ENCODE measurements at places on chromosomes 16 and 17.

GRCh38 chr17:2215616-2216364 lies 87.8 kb downstream of the SMG6 start:
- DNase-seq: peak; percentile 63

DNA sequence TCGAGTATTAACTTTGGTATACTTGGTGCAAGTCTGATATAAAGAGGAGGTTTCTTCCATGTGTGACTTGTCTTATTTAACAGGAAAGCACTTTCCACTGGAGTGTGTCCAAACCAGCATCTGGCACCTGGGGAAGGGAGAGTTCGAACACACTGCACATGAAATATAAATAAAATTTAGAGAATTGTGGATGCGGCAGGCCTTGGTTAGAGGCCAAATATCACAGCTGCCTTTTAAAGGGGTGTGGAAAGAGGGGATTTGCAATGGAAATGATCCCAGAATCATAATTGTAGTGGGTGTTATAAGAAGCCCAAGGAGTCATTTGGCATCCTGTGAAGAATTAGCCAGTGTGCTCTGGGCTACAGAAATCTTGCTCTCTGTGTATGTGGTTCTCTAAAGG lies 4.3 kb upstream of the NXN start:
- no peak for DNase-seq

DNA sequence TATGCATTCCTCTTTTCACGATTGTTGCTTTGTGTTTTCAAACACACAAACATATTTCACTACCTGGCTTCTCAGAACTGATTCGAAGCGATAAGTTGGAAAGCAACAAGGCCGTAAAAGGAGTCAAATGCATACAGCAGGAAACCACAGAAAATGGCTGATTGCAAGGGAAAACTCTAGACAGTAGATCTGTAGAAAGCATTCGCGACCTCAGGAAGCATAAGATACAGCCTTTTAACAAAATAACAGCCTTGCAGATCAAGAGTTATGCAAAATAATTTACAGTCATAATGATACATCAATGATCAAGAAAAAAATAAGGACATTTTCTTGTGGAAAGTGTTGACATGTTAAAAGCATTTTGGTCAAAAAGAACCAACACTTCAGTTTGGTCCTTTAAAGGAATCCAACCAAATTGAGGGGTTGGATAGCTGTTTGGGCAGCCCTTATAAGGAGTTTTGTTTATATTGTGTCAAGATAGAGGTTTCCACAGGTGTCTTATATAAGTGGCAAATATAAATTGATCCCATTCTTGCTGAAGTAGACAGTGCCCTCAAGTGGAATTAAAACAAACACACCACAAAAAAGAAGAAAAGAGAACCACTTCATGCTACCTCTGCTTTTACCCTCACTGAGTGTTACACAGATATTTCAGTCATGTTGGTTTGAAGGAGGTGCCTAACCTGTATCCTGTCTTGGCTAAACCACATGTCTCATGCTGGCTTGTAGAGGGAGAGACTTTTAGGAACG lies 5.5 kb downstream of the CYLD start:
- DNase-seq: no peak

- no peak for DNase-seq
These were observed 206.8 kb upstream of the SDK2 start for GRCh38 chr17:73851091-73851490.

DNA sequence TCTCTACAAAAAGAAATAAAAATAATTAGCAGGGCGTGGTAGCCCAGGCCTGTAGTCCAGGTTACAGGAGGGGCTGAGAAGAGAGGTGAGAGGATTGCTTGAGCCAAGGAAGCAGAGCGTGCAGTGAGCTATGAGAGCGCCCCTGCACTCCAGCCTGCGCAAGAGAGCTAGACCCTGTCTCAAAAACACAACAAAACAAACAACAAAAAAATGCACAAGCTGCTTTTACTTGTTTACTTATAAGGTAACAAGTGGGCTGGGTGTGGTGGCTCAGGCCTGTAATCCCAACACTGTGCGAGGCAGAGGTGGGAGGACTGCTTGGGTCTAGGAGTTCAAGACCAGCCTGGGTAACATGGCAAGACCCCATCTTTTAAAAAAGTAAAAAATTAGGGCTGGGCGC lies 1.7 kb downstream of the CYTH1 start:
- no peak for DNase-seq

GRCh38 chr16:11484691-11485258 lies 101.9 kb downstream of the LITAF start:
- DNase-seq: no peak

- no peak for DNase-seq
These were observed 82.4 kb upstream of the KIF2B start for GRCh38 chr17:53740312-53740711.

- no peak for DNase-seq
These were observed 25.1 kb downstream of the ABR start for GRCh38 chr17:1154704-1155103.

- no peak for DNase-seq
These were observed 244.0 kb downstream of the CPPED1 start for GRCh38 chr16:12559714-12560113.
